ENCODE measurements at places on chromosomes 4 and X.

GRCh38 chr4:5511791-5512190 is 196.6 kb downstream of the EVC2 start:
- DNase-seq: no peak

GRCh38 chr4:41070516-41071281 is 143.6 kb downstream of the APBB2 start:
- no peak for DNase-seq

DNA sequence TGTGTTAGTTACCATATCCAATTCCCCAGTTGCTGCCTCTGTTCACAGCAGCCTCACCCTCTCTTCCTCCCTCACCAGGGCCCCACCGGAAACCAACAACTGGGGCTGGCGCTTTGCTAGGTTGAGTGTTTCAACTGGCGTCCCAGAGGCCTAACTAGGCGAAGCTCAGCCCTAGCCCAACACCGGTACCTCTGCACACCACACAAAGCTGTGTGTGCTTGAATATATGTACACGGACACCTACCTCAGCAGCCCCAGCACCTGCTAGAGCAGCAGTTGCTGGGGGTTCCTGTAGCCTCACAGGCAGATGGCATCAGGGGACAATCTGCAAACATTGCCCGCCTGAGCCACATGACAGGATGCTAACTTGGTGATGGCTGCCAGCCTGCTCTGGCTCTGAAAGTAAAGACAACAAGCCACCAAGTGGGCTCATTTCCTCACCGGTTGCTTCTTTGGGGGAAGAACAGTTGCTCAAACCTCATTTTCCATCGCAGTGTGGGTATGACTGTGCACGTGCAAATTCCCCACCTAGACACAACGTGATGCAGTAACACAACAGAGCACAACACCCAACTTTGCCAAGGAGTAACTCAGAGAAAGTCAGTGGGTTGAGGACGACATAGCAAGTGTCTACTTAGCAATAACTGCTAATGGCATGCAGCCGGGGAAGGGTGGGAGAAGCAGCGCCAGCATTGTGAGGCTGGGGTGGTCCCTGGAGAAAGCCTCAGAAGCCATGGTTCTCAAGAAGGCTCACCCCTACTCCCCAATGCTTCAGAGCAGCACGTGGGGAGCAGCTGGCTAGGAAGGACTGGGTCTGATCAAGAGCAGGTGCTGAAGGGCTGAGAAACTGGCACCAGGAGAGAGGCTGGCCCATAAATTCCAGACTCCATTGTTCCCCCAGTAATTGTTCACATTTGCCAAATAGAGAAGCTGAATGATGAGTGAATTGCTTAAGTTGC is 139.5 kb downstream of the SH3KBP1 start:
- no peak for DNase-seq

DNA sequence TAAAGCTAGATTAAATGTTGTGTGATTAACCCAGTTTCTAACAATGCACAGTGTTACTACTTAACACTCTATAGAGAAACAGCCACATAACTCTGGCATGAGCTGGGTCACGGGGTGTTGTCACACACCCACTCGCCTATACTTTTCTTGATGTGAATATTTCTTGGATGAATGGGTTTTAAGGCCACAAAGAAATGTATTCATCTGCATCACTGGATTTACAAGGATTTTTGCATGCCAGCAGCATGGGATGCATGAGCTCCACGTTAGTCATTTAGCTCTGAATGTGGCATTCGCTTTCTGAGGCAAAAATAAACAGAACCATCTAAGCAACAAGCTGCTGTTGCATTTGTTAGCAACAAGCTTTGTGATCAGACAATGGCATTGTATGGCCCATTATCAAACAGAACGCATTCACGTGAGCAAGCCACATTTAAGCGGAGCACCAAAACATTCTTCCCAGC is 89.7 kb downstream of the LRP2BP start:
- DNase-seq: no peak

DNA sequence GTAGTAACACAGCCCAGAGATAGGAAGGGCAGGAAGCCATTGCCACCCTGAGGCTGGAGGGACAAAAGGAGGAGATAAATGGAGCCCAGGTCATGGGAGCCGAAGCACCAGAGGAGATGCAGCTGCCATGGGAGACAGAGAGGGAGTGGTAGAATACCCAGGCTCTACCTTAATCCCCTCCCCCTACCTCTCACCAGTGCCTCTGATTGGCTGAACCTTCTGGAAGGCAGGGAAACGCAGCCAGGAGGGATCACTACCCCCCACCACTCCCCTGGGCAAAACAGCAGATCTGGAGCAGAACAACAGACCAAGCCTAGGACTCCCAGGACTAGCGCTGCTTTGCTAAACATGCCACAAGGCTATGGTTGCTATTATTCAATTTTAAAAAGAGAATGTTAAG is 114.2 kb downstream of the ZNF827 start:
- DNase-seq: peak; percentile 42

DNA sequence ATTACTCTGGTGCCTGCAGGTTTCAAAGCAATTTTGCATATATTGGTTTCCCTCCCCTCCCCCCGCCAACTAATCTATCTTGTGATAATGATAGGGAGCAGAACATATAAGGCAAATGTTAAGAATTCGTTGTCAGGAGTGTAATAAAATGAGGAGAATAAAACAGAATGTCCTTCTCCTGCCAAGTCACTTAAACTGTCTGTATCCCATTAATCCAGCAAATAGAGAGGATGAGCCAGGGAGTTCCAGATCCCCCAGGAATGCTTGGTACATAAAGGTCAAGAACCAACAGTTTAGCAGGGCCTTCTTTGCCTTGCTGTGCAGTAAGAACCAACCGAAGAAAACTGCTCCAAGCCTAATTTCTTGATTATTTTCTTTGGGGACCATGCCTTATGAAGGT is 141.4 kb downstream of the AMELX start:
- no peak for DNase-seq

DNA sequence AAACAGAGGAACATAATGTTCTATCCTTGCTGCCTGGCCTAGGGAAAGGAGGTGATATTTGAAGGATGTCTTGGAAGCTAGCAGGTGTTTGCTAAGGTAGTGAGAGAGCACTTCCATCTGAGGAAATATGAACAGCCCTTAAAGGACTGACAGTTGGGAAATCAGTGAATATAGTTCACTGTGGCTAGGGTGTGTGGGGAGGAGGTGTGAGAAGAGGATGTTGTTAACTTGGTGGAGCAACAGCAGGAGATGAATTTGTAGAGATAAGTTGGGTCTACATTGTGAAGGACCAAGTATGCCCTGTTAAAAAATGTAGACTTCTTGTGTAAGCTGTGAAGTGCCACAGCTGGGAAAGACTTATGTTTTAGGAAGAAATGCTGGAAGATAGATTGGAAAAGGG is 25.5 kb downstream of the TBC1D19 start:
- DNase-seq: no peak

DNA sequence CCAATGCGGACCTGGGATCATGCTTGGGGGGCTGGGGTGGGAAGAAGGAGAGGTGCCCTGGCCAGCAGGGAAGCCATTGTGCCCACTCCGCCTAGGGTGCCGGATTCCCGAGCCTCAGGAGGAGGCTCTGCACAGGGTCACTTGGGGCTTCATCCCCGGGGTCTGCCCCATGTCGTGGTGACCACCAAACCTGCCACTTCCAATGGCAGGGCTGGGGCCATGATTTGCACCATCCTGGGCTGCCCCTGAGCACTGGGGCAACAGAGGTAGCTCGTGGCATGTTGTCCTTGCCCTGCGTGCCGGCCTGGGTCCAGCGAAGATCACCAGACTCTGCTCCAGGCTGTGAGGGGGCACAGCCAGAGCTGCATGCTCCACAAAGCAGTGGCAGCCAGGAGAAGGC is 71.4 kb upstream of the DCAF12L2 start:
- no peak for DNase-seq

- no peak for DNase-seq
Measured at GRCh38 chr4:9936129-9936644, 85.1 kb downstream of the SLC2A9 start.

DNA sequence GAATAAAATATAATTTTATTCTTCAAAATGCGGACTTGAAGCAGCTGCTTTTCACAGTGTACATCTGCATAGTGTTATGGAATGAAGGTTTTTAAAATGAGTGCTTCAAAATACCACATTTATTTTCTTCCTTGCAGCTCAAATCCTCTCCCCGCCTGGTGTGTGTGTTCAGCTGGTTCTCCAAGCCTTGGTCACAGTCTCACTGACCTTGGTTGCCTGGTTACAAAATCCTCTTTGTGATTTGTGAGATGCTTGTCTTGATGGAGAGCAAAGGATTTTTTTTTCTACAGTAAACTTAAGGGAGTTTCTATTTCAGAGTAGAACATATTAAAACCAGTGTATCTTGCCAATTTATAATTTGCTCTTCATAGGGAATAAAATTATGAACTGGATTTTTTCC is 139.2 kb downstream of the PCDH18 start:
- DNase-seq: peak; percentile 38

GRCh38 chr4:133152831-133153481 is 3.9 kb downstream of the PCDH10 start:
- DNase-seq: no peak

DNA sequence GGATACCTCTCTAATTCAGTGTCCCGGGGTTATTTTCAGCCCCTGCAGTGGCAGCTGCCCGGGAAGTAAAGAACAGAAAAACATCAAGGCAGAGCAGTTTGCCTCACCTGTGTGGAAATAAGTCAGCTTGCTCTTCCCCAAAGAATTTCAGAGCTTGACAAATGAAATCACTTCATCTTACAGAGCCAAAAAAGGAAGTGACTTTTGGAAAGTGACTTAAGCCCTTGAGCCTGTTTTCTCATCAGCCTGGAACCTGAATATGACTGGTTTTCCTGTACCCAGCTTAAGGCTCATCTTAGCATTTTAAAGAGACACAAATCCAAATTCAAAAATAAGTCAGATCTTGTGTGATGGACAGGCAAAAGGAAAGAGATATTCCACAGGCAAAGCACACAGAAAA is 211.6 kb downstream of the RCHY1 start:
- no peak for DNase-seq

GRCh38 chrX:39652336-39652735 is 445.4 kb downstream of the BCOR start:
- DNase-seq: no peak

DNA sequence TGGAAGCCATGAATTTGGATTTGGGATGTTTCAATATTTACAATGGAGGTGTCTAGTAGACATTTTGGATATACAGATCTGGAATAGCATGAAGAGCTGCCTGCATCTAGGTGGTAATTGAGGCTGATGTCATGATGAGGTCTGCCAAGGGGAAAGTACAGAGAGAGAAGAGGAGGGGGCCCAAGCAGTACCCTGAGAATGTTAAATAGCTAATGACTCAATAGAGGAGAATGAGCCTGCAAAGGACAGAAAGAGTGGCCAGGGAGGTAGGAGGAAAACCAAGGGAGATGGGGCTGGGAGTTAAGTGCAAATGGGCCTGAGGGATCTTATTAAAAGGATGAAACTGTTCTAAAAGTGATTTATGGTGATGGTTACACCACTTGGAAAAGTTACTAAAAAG is 182.2 kb upstream of the KIT start:
- DNase-seq: no peak

- no peak for DNase-seq
Measured at GRCh38 chr4:143019351-143019750, 165.4 kb upstream of the USP38 start.

DNA sequence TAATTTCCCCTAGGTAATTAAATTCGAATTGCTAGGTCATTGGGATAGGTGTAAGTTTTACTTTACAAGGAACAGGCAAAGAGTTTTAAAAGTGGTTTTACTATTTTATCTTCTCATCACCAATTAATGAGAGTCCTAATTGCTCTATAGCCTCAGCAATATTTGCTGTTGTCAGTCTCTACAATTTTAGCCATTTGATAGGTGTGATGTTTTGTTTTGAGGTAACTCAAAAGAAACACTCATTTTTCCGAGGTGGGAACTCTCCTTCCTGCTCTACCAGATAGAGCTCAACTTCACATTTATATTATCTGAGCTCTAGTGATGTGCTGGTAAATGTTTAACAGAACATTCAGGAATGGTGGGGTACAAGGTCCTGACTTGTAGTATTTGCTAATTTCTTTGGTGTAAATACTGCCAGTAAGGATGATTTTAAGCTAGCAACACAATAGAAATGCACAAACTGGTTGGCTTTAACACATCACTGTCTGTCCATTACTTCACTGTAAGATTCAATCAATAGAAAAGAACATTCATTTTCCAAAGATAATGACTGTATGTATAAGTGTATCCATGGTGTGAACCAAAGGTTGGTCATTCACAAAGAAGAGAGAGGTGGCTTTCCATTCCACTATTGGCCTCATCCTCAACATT is 62.7 kb downstream of the LDB2 start:
- DNase-seq: no peak

- DNase-seq: no peak
Measured at GRCh38 chr4:184358521-184359232, 115.7 kb downstream of the IRF2 start.

DNA sequence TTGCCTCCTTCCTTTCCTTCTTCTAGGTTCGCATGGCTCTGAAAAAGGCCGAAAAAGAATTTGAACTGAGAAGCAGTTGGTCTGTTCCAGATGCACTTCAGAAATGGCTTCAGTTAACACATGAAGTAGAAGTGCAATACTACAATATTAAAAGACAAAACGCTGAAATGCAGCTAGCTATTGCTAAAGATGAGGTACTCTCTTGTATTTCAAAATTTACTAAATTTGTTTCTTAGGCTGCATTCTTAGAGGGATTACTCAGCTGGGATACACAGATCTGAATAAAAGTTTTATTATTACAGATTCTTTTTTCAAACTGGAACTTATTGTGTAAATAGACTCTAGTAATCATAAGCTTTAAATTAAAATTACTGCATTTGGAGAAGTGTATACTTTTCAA is 146.9 kb downstream of the STIM2 start:
- DNase-seq: no peak

GRCh38 chrX:129760981-129761380 is 18.8 kb upstream of the SASH3 start:
- no peak for DNase-seq

GRCh38 chr4:99405433-99406115 is 29.6 kb downstream of the ADH7 start:
- peak; percentile 61 for DNase-seq

DNA sequence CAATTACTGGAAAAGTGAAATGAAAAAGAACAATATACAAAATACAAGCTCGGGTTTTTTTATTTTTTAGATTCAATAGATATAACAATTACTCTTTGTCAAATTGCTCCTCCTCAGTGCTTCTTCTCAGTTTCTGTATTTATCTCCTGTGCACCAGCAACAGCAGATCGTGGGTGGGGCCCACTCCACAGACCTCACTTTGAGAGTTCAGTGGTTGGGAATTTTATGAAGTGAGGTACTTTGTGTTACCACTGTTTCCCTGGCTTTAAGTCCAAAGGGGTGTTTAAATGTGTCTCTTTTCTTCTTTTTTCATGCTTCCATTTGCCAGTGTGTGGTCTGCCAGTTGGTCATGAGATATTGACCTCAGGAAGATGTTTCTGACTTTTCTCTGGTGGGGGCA is 54.4 kb downstream of the KIT start:
- no peak for DNase-seq

GRCh38 chrX:35726176-35726575 is 72.0 kb upstream of the MAGEB16 start:
- DNase-seq: peak; percentile 5
